ENCODE measurements at places on chromosomes 16 and 17.

DNA sequence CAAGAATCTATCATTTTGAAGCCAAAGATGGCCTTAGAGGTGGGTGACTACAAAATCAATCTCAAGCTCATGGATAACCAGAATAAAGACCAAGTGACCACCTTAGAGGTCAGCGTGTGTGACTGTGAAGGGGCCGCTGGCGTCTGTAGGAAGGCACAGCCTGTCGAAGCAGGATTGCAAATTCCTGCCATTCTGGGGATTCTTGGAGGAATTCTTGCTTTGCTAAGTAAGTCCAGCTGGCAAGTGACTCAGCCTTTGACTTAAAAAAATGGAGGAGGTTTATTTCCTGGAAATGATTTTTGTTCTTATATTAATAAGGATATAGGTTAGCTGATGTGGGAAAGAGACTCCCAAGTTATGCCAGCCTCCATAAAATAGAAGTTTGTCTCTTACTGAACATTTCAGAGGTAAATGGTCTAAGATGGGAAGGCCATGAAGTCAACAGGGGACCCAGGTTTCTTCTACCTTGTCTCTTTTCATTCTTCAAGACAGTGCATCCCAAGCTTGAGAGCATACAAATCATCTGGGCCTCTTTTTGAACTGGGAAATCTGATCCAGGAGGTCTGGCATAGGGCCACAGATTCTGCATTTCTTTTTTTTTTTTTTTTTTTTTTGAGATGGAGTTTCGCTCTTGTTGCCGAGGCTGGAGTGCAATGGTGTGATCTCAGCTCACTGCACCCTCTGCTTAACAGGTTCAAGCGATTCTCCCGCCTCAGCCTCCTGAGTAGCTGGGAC is 19.8 kb upstream of the TANGO6 start:
- no peak for DNase-seq

DNA sequence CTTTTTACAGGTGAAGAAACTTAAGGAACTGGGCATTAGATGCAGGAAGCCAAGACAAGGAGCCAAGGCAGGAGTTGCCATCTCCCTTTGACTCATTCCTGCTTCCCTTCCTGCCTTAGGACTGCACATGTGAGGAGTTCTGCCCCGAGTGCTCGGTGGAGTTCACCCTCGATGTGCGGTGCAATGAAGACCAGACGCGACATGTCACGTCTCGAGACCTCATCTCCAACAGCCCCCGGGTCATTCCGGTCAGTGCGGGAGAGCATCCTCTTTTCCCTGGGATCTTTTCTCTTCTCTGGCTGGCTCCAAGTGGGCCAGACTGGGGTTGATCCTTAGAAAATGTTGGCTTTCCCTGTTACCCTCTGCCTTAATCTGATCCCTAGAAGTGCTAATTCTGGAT is 6.6 kb downstream of the POLR2C start:
- no peak for DNase-seq

GRCh38 chr16:59192551-59193199 is 458.6 kb upstream of the GOT2 start:
- peak; percentile 16 for DNase-seq

DNA sequence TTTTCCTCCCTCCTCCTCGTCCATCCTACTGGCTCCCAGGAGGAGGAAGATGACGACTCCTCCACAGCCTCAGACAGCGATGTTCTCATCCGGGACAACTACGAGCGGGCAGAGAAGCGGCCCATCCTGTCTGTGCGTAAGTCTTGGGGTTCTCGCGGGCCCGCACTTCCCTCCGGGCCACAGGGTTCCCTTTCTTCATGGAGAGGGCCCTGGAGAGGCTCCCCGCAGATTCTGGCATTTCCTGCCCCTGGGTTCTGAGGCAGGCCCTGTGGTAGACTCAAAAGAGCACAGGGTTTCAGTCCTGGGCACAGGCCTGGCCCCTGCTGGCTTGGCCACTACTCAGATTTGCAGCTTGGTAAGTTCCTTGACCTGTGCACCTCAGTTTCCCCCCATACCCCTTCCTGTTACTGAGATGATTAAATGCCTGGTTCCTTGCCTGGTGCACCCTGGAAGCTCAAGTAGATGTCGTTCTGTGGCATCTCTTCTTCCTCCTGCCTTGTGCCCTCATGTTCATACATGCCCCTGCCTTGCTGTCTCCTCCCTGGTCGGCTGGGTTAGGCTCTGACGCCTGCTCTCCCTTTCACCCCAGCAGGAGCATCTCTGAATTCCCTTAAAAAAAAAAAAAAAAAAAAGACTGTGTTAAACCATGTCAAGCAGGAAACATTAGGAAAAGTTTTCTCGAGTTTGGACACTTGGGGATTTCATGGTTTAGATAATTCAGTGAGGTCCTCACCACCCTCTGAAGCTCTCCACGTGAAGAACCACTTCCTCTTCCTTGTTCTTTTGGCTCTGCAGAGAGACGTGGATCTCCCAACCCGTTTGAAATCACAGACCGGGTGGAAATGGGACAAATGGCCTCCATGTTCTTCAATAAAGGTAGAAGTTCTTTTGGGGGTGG is 14.3 kb upstream of the NAT9 start:
- no peak for DNase-seq

- DNase-seq, result no peak
Observed at GRCh38 chr16:64225696-64226095, 896.2 kb downstream of the CDH11 start.

DNA sequence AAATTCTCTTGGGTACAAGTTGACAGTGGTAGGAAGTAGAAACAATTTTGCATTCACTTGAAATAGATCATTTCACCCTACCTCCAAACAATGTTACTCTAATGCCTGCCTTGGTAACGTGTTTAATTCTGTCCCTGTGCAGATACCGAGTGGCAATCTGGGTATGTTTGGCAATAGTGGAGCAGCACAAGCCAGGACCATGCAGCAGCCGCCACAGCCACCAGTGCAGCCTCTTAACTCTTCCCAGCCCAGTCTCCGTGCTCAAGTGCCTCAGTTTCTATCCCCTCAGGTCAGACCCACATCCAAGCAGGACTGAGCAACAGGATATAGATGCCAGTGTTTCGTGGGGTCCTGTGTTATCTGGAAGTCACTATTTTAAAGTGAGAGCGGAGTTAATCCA is 49.3 kb downstream of the TMC6 start:
- DNase-seq, result no peak

DNA sequence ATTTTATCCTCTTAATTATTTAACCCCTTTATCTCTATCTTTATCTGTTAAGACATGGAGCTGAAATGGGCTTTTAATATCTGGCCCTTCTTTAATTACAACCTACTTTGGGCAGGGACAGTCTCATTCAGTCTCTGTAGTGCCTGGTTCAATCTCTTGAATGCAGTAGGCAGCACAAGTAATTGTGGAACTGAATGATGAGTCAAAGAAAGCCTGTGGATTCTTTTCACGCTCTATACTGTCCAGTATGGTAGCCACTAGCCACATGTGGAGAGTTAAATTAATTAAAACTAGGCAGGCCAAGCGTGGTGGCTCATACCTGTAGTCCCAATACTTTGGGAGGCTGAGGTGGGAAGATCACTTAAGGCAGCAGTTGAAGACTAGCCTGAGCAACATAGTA is 9.3 kb downstream of the BPTF start:
- DNase-seq, result no peak

GRCh38 chr17:56581635-56582627 is 11.6 kb upstream of the NOG start:
- no peak for DNase-seq

DNA sequence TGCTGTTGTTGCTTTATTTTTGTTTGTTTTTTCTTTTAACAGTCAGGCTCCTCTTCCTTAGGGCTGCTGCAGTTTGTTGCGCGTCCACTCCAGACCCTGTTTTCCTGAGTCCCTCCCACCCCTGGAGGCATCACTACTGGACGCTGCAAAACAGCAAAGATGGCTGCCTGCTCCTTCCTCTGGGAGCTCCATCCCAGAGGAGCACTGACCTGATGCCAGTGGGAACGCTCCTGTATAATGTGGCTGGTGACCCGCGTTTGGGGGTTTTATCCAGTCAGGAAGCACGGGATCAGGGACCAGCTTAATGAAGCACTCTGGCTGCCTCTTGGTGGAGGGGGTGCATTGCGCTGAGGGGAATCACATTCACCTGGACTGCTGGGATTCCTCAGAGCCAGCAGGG is 1005.6 kb downstream of the CDH8 start:
- DNase-seq, result no peak

DNA sequence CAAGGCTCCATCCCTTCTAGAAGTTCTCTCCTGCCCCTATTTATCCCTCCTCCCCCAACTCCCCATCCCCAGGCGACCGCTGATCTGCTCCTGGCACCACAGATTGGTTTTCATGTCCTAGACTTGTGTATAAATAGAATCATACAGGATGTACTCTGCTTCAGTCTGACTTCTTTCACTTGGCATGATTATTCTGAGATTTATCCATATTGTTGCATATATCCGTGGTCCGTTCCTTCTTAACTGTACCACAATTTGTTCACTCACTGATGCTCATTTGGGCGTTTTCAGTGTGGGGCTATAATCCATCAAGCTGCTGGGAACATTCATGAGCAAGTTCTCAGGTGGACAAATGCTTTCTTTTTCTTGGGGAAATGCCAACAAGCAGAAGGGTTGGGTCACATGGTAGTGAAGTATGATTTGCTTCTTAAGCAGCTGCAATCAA is 23.9 kb downstream of the PITPNM3 start:
- no peak for DNase-seq

GRCh38 chr16:54744998-54745397 is 185.7 kb upstream of the IRX5 start:
- no peak for DNase-seq

DNA sequence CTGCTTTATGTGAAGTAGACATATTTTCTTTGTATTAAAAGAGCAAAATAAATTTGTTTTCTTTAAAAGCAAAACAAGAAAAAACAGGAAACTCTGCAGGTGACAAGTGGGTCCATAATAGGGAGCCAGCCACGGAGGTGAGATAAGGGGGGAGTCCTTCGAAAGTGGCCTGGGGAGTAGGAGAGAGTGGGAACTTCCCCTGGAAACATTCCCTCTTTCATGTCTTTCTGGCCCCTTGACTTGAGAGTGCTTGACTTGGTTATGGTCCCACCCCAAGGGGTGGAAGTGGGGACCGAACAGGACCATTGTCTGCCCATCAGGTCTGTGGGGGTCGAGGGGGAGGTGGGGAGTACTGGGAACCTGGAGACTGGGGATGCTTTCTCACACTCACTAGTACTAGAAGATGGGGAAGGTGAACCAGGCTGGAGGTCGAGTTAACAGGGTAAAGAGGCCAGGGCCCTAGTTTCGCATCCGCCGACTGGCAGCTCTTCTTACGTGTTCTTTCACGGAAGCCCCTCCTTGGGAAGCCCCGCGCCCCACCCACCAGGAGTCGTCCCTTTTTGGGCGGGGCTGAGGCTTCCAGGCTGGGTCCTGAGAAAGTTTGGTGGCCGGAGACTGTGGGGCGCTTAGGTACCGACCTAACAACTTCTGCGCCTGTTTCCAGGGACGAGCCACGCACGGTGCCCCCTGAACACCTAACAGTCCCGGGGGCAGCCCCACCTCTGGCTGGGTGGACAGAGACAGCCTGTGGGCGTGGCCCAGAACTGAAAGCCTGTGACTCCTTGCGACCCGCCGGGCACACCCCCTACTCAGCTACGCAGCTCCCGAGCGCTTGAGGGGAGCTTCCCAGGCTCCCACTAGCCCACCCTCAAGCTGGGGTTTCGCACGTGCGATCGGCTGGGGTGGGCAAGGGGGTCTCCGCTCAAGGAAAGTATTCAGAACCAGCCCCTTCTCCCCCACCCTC is 790 bp downstream of the TRADD start:
- DNase-seq, result peak; percentile 84

DNA sequence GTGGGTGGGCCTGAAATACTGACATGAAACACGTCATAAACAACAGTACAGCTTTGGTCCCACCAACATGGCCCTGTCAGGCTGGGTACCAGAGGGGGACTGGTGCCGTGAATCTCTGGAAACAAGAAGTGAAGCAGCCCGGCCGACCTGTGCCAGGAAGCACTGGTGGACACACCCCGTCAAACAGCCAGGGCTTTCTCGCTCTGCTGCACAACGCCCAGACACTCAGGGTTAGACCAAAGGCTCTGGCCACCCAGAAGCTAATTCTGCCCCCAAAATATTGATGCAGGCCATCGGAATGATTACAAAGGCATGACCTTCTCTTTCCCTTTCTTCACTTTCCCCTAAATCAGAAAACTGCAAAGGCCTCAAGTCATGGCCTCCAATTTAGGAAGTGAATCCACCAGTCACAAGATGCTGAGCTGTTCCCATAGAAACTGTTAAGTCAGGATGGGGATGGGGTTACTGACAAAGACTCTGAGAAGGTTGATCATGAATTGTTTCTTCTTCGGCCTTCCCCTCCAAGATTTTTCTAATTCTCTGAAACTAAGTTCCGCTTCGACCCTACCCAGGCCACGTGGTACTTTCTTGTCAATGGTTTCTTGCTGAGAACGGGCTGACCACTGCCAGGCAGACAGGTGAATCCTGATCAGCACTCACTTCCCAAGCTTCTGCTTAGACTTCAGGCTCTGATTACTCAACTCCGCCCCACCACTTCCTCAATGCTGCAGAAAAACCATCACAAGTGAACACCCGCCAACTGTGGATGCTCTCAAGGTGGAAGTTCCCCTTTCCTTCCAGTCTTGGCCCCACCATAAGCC is 6.7 kb downstream of the PITPNA start:
- DNase-seq, result peak; percentile 57

DNA sequence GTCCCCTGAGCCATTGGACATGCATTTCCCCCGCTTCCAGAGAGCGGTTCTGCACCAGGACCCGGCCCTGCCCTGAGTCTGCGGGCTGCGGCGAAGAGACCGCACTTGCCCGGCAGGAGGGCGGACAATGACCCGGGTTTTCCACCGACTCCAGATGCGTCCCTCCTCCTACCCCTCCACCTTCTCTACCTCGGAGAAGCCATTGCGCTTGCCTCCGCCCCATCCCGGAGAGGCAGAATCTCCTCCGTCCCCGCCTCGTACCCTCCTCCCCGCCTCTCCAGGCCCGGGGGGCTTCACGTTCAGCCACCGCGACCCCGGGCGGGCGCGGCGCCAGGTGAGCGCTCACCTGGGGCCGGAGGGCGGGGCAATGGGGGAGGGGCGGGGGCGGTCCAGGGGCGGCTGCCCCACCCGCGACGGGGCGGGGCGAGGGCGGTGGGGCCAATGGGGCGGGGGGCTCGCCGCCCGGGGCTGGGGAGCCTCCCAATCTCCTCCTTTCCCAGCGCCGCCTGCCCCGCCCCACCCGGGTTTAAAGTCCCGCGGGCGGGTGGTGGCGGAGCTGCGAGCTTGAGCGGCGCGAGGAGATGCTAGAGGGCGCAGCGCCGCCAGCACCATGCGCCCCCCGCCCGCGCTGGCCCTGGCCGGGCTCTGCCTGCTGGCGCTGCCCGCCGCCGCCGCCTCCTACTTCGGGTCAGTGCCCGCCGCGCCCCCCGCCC is at the start of gene WNT9B:
WNT9B (plus strand) TSS at position 555 of the 713 bp plus-strand sequence; CDS start at position 611, 56 bp downstream.
- peak; percentile 45 for DNase-seq

GRCh38 chr17:5672815-5673430 is 88.6 kb upstream of the NLRP1 start:
- DNase-seq, result peak; percentile 56

GRCh38 chr17:57671667-57672632 is 73.1 kb downstream of the CCDC182 start:
- peak; percentile 89 for DNase-seq

GRCh38 chr16:6726621-6727020 is 606.0 kb upstream of the RBFOX1 start:
- no peak for DNase-seq
